ENCODE measurements at places on chromosomes 13 and 19.

- DNase-seq: peak; percentile 12
These were observed 2.4 kb upstream of the CYTH2 start for GRCh38 chr19:48466561-48467325.

DNA sequence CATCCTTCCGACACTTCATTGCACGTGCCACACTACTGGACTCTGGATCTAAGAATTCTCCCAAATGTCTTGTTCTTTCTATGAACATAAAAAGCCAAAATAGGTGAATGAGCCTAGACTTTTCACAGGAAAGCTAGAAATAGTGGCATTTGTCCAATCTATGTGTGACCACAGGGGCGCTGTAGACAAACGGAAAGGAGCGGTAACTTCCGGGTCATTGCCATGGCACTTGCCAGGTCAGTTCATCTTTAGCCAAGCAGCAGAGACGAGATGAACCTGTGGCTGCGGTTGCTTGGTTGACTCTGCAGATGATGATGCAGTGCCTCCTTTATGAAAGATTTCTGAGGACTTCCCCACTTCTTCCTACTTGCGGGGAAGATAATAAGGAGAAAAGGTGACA, 65.6 kb downstream of the ADGRE1 start:
- DNase-seq: no peak

GRCh38 chr19:18167011-18167410, 6.6 kb upstream of the IFI30 start:
- DNase-seq: no peak

- DNase-seq: no peak
These were observed at the start of gene RNF225 for GRCh38 chr19:58395220-58395978. Gene RNF225 (plus strand): TSS chr19:58395656. CDS start chr19:58396090, 434 bp downstream.

GRCh38 chr13:102913914-102914313, 68.1 kb downstream of the ERCC5 start:
- no peak for DNase-seq

GRCh38 chr13:94369972-94370436, 109.5 kb downstream of the DCT start:
- DNase-seq: no peak

DNA sequence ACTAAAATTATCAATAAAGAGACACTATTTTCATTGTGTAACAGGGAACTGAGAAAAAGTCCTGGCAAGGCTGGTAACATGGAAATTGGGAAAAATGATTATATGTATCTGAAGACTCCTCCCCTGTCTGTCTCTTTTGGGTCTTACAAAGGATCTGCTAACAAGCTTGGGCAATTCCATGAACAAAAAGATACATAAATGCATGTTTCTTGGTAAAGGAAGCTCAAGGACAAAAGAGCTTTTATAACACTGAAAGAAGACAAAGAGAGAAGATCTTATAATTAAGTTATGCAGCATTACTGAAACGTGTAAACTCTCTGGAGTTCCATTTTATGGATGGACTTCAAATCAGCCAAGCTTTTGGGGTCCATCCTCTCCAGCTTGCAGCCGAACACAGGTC, 29.2 kb downstream of the EFNB2 start:
- DNase-seq: no peak

DNA sequence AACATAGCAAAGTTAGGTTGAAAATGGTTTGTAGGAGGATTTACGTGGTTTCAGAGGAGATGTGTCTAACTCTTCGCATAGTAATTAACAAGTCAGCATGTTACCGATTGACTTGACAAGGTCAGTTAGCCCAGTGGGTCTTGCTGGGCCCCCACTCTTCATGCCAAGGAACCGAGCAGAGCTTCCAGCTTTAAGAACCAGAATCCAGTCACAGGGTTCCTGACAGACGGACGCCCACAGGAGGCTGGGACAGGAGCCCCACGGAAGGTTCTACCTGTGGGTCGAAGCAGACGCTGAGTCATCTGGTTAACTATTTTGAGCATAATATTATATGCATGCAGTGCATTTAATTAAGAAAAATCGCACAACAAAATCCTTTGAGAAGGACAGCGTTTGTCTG, 3.5 kb downstream of the TMEM255B start:
- DNase-seq: no peak

- no peak for DNase-seq
These were observed 629 bp upstream of the LRRC63 start for GRCh38 chr13:46211116-46211482.

DNA sequence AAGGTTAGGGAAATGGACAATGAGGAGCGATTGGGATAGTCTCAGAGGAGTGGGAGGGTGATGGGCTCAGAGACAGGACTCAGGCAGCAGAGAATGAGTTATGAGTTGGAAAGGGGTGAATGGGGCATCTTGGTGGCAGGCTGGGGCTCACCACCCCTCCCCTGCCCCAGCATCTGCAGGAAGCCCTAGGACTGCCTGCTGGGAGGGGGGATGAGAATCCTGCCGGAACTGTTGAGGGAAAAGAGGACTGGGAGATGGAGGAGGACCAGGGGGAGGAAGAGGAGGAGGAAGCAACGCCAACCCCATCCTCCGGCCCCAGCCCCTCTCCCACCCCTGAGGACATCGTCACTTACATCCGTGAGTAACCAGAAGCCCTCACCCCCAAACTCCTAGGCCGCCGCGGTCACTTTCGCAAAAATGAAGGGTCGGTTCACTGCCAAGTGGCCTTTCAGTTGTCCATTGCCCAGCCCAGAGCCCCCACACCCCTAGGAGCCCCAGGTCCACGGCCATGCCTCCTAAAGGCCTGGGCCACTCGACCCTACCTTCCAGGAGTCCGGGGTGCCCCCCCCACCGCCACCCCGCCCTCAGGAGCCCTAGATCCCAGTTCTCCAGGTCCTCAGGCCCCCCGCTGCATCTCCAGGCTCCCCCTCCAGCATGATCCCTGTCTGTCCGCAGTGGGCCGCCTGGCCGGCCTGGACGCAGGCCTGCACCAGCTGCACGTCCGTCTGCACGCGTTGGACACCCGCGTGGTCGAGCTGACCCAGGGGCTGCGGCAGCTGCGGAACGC, 764 bp downstream of the CLEC11A start:
- no peak for DNase-seq

DNA sequence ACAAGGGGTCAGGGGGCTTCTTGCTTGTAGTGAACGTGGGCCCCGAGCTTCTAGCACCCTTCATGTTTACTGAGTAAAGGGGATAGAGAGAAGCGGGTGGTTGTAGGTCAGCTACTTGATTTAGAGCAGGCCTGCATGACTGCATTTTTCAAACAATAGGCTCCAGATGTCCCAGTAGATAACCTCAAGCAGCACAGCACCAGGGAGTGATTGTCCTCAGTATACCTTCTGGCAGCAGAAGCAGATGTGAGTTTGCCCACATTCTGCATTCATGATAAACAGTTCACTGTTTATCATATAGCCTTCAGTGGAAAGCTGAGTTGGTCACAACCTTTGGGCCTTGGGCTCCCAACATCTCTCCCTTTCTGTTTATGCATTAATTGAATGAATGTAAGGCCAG, 4.8 kb downstream of the ZNF439 start:
- DNase-seq: no peak

DNA sequence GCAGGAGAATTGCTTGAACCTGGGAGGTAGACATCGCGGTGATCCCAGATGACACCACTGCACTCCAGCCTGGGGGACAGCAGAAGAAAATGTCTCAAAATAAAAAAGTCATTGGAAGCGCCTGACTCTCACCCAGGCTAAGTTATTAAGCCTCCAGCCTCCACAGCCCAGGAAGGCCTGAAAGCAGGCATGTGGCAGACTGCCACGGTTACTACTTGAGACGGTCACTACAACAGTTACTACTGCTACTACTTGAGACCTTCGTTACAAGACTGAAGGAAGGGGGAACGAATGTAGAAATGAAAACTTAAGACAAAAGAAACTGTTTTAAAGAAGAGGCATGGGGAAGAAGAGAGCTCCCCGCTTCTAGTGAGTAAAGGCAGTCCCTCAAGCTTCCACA, 9.6 kb downstream of the PRR22 start:
- DNase-seq: no peak

Measured in SHP77 (cell line).